Activated CD4-positive, alpha-beta T cell treated with anti-CD3 and anti-CD28 coated beads, Interleukin-2, amount 10 ng/mL, durations not matched to agents 7 days and 5 days (primary cell): ENCODE measurements at places on chromosomes 6 and 20. TPM values are rescaled to one million over a fixed set of nuclear protein-coding genes. Genes with fewer than 3 reads are reported as not detected.

Gene SSTR4
- total RNA-seq: not detected

Gene PACSIN1
- total RNA-seq: 1.7 TPM

Gene PLAGL2
- 22.8 TPM for total RNA-seq

Gene AGER
- 47.1 TPM for total RNA-seq

Gene TENT5A
- 1.9 TPM for total RNA-seq

Gene DACT2
- not detected for total RNA-seq

Gene ZNF184
- total RNA-seq: 14.4 TPM

GRCh38 chr6:159807150-159807858 lies 7.2 kb downstream of the PNLDC1 start:
- peaks cover 4% of the 10 kb centered on the region for H3K4me1 ChIP-seq
- no peak overlapping the region for H3K4me3 ChIP-seq
- H3K27me3 ChIP-seq: no peaks in the 10 kb centered on the region
- H3K36me3 ChIP-seq: peaks cover 2% of the 10 kb centered on the region
- no peak overlapping the region for H3K27ac ChIP-seq

- H3K27ac ChIP-seq: no peak overlapping the region
- no peak overlapping the region for H3K4me3 ChIP-seq
- H3K27me3 ChIP-seq: no peaks in the 10 kb centered on the region
- no peaks in the 10 kb centered on the region for H3K4me1 ChIP-seq
- H3K36me3 ChIP-seq: no peaks in the 10 kb centered on the region
These were observed 855.8 kb downstream of the HACE1 start for GRCh38 chr6:104003803-104004516.

GRCh38 chr6:97663252-97663651 lies 380.2 kb upstream of the MMS22L start:
- H3K4me3 ChIP-seq: no peak overlapping the region
- H3K4me1 ChIP-seq: no peaks in the 10 kb centered on the region
- DNase-seq: no peak
- H3K27me3 ChIP-seq: no peaks in the 10 kb centered on the region
- no peak overlapping the region for H3K27ac ChIP-seq
- H3K36me3 ChIP-seq: no peaks in the 10 kb centered on the region

- no peak overlapping the region for H3K4me3 ChIP-seq
- no peaks in the 10 kb centered on the region for H3K27me3 ChIP-seq
- H3K4me1 ChIP-seq: peaks cover 36% of the 10 kb centered on the region
- H3K36me3 ChIP-seq: no peaks in the 10 kb centered on the region
- H3K27ac ChIP-seq: no peak overlapping the region
These were observed 16.8 kb upstream of the AKIRIN2 start for GRCh38 chr6:87718662-87719433.

GRCh38 chr6:126944512-126944911 lies 174.0 kb upstream of the RSPO3 start:
- no peaks in the 10 kb centered on the region for H3K27me3 ChIP-seq
- H3K36me3 ChIP-seq: no peaks in the 10 kb centered on the region
- H3K27ac ChIP-seq: no peak overlapping the region
- H3K4me1 ChIP-seq: no peaks in the 10 kb centered on the region

DNA sequence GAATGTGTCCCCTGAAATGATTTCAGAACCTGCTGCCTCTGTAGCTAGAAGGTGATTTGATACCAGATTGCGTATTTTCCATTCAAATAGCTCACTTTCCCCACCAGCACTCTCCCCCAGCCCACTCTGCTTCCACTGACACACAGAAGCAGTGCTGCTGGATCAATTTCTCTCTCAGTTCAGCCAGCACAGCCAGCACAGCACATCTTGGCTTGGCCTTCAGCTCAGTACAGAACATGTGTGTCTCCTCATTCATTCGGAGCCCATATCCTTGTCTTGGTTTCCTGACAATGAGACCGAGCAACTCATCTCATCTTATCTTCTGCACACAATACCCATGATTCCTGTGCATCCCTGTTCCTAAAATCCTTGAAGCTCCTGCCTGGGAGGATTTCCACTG lies 33.8 kb upstream of the CD83 start:
- no peak overlapping the region for H3K27ac ChIP-seq
- no peak overlapping the region for H3K4me3 ChIP-seq
- no peak for DNase-seq
- no peaks in the 10 kb centered on the region for H3K36me3 ChIP-seq
- H3K27me3 ChIP-seq: peaks cover 3% of the 10 kb centered on the region
- peaks cover 3% of the 10 kb centered on the region for H3K4me1 ChIP-seq

GRCh38 chr6:32627831-32628230 lies 9.4 kb upstream of the HLA-DQA1 start:
- H3K36me3 ChIP-seq: peaks cover 15% of the 10 kb centered on the region
- H3K4me1 ChIP-seq: peaks cover 44% of the 10 kb centered on the region
- H3K27me3 ChIP-seq: no peaks in the 10 kb centered on the region
- no peak overlapping the region for H3K4me3 ChIP-seq

DNA sequence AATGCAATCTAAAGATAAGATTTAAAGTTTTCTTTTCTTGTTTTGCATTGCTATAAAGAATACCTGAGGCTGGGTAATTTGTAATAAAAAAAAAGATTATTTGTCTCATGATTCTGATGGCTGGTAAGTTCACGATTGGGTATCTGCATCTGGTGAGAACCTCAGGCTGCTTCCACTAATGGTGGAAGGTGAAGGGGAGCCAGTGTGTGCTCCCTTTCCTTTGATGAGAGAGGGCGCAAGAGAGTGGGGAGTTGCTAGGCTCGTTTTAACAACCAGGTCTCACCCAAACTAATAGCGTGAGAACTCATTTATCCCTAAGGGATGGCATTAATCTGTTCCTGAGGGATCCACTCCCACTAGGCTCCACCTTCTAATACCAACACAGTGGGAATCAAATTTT lies 353.2 kb downstream of the BTBD3 start:
- no peak overlapping the region for H3K27ac ChIP-seq
- H3K4me1 ChIP-seq: no peaks in the 10 kb centered on the region
- H3K27me3 ChIP-seq: no peaks in the 10 kb centered on the region
- no peaks in the 10 kb centered on the region for H3K36me3 ChIP-seq
- no peak overlapping the region for H3K4me3 ChIP-seq

DNA sequence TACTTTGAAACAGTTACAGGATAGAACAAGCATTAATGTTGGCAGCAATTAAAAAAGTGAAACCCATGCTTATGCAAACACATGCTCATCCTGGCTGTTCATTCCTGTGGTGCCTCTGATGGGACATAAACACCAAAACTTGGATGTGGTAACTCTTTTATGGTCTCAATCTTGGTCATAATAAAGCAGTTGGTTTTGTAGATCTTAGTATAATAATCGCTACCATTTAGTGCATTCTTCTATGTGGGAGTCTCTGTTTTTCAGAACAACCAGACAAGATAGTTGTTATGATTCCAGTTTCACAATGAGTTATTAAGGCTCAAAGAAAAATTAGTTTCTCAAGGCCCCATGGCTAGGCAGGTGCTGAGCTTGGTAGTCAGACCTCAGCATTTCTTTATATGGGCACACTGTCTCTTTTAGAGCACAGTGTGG lies 184.0 kb downstream of the UTRN start:
- no peaks in the 10 kb centered on the region for H3K27me3 ChIP-seq
- no peak for DNase-seq
- peaks cover 64% of the 10 kb centered on the region for H3K36me3 ChIP-seq
- no peak overlapping the region for H3K4me3 ChIP-seq
- H3K27ac ChIP-seq: peak overlapping the region; percentile 63

DNA sequence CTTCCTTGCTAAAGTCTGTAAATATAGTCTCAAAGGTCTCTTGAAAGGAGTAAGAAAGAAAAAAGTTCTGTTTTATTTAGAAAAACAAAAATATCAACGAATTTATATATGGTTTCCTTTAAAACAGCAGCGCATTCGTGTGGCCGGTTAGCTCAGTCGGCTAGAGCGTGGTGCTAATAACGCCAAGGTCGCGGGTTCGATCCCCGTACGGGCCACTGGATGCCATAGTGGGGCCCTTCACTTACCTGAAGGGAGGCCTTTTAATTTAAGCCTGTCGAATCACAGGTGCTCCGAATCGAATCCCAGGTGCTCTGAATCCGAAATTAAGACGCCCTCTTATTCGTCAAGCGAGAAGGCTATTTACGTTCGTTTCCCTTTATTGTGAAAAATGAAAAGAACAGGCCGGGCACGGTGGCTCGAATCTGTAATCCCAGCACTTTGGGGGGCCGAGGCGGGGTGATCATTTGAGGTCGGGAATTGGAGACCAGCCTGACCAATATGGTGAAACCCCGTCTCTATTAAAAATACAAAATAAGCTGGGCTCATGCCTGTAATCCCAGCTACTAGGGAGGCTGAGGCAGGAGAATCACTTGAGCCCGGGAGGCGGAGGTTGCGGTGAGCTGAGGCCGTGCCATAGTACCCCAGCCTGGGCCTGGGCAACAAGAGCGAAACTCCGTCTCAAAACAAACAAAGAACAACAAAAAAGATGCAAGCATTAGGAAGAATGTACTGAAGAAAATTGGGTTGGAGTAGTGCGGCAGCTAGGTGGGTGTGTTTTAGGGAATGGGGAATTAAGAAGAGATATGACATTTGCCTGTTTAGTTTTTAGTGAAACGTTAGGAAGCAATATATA lies 195.8 kb upstream of the ZNF184 start:
- peak; percentile 38 for DNase-seq
- H3K4me3 ChIP-seq: peak overlapping the region; percentile 62
- peaks cover 51% of the 10 kb centered on the region for H3K4me1 ChIP-seq
- H3K36me3 ChIP-seq: peaks cover 12% of the 10 kb centered on the region
- peak overlapping the region; percentile 77 for H3K27ac ChIP-seq

- H3K36me3 ChIP-seq: no peaks in the 10 kb centered on the region
- H3K27ac ChIP-seq: no peak overlapping the region
- DNase-seq: no peak
These were observed 455.9 kb upstream of the MARCKS start for GRCh38 chr6:113401231-113401630.

DNA sequence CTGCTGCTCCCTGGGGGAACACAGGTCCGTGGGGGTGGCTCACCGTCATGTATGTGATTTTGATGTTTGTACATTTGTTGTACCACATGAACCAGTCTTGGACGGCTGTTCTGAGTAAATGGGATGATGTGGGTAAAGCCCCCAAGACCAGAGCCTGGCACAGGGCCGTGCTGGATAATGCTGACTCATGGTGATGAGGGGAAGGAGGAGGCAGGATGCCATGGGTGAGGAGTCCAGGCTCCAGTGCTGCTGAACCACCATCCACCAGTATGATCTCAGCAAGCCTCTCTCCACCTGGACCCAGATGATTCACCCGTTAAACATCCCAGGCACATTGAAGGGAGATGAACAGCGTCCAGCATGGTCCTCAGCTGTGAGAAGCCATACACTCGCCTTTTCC lies 9.6 kb upstream of the APCDD1L start:
- H3K36me3 ChIP-seq: no peaks in the 10 kb centered on the region
- peaks cover 3% of the 10 kb centered on the region for H3K27me3 ChIP-seq
- H3K4me1 ChIP-seq: no peaks in the 10 kb centered on the region
- H3K4me3 ChIP-seq: no peak overlapping the region
- no peak overlapping the region for H3K27ac ChIP-seq
- no peak for DNase-seq

GRCh38 chr20:38119446-38119845 lies 45.6 kb downstream of the TGM2 start:
- peaks cover 24% of the 10 kb centered on the region for H3K27me3 ChIP-seq
- peak; percentile 3 for DNase-seq
- no peak overlapping the region for H3K27ac ChIP-seq
- no peaks in the 10 kb centered on the region for H3K36me3 ChIP-seq

DNA sequence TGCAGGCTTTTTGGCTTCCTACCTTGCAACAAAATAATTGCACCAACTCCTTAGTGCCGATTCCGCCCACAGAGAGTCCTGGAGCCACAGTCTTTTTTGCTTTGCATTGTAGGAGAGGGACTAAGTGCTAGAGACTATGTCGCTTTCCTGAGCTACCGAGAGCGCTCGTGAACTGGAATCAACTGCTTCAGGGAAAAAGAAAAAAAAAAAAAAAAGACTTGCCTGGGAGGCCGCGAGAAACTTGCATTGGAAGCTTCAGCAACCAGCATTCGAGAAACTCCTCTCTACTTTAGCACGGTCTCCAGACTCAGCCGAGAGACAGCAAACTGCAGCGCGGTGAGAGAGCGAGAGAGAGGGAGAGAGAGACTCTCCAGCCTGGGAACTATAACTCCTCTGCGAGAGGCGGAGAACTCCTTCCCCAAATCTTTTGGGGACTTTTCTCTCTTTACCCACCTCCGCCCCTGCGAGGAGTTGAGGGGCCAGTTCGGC lies 420 bp downstream of the SOX4 start:
- no peak overlapping the region for H3K27ac ChIP-seq
- peak; percentile 20 for DNase-seq
- H3K36me3 ChIP-seq: peaks cover 5% of the 10 kb centered on the region
- peaks cover 32% of the 10 kb centered on the region for H3K4me1 ChIP-seq

- no peak overlapping the region for H3K4me3 ChIP-seq
- no peak overlapping the region for H3K27ac ChIP-seq
- H3K27me3 ChIP-seq: peaks cover 2% of the 10 kb centered on the region
- DNase-seq: no peak
- peaks cover 8% of the 10 kb centered on the region for H3K36me3 ChIP-seq
- H3K4me1 ChIP-seq: peaks cover 7% of the 10 kb centered on the region
These were observed 104.1 kb downstream of the MYB start for GRCh38 chr6:135285165-135285564.

GRCh38 chr6:132456700-132457143 lies 55.4 kb upstream of the MOXD1 start:
- H3K36me3 ChIP-seq: peaks cover 11% of the 10 kb centered on the region
- DNase-seq: peak; percentile 7
- no peaks in the 10 kb centered on the region for H3K4me1 ChIP-seq
- H3K27ac ChIP-seq: no peak overlapping the region

- DNase-seq: no peak
- H3K4me1 ChIP-seq: peaks cover 11% of the 10 kb centered on the region
- no peaks in the 10 kb centered on the region for H3K27me3 ChIP-seq
- no peak overlapping the region for H3K4me3 ChIP-seq
- H3K36me3 ChIP-seq: peaks cover 13% of the 10 kb centered on the region
These were observed 34.5 kb downstream of the CD164 start for GRCh38 chr6:109347779-109348178.

DNA sequence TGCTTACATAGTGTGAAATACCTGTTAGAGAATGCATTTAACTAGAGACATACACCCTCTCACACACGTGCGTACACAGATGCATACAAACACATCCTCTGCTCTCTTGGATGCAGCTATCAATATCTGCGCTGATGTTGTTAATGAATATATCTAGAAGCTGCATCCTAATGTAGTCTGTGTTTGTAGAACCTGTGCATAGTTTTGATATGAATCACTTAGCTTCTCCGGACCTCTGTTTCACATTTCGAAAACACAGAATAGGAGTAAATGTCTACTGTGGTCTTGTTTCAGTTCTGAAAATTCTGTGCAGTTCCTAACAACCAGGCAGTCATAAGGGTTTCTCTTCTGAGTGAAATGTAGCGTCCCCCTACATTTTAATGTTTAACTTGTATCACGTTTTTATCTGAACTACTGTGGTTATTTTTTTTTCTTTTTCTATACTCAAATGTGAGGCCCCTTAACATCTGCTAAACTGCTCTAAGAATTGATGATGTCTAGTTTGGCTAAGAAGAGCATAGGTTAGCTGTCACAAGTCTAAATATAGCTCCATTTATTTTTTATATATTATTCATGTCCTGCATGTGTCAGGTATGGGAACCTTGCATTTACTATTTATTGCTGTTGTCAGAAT lies 254.5 kb downstream of the TMEM242 start:
- H3K4me1 ChIP-seq: peaks cover 28% of the 10 kb centered on the region
- no peaks in the 10 kb centered on the region for H3K27me3 ChIP-seq
- H3K36me3 ChIP-seq: peaks cover 7% of the 10 kb centered on the region
- H3K4me3 ChIP-seq: no peak overlapping the region

- H3K27ac ChIP-seq: no peak overlapping the region
- no peak for DNase-seq
- no peaks in the 10 kb centered on the region for H3K27me3 ChIP-seq
- no peak overlapping the region for H3K4me3 ChIP-seq
- no peaks in the 10 kb centered on the region for H3K36me3 ChIP-seq
These were observed 960.5 kb downstream of the KIF16B start for GRCh38 chr20:15612769-15613168.

- DNase-seq: no peak
- H3K27me3 ChIP-seq: no peaks in the 10 kb centered on the region
- no peaks in the 10 kb centered on the region for H3K4me1 ChIP-seq
- H3K27ac ChIP-seq: no peak overlapping the region
- no peaks in the 10 kb centered on the region for H3K36me3 ChIP-seq
These were observed 547.6 kb downstream of the TBC1D32 start for GRCh38 chr6:120786682-120787081.
